ENCODE measurements at places on chromosomes 5 and 9.

DNA sequence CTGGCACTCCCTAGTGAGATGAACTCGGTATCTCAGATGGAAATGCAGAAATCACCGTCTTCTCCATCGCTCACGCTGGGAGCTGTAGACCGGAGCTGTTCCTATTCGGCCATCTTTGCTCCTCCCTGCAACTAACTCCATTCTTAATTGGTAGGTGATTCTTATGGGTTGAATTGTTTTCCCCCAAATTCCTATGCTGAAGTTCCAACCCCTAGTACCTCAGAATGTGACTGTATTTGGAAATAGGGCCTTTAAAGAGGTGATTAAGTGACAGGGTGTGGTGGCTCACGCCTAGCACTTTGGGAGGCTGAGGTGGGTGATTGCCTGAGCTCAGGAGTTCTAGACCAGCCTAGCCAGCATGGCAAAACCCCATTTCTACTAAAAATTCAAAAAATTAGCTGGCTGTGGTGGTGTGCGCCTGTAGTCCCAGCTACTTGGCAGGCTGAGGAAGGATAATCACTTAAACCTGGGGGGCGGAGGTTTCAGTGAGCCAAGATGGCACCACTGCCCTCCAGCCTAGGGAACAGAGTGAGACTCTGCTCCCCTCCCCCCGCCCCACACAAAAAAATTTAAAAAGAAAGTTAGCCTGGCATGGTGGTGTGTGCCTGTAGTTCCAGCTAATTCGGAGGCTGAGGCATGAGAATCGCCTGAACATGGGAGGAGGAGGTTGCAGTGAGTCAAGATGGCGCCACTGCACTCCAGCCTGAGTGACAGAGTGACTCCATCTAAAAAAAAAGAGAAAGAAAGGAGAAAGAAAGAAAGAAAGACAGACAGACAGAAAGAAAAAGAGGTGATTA, 25.2 kb upstream of the FOCAD start:
- DNase-seq, result no peak

GRCh38 chr5:174364676-174365075, 319.2 kb downstream of the NSG2 start:
- DNase-seq, result no peak

DNA sequence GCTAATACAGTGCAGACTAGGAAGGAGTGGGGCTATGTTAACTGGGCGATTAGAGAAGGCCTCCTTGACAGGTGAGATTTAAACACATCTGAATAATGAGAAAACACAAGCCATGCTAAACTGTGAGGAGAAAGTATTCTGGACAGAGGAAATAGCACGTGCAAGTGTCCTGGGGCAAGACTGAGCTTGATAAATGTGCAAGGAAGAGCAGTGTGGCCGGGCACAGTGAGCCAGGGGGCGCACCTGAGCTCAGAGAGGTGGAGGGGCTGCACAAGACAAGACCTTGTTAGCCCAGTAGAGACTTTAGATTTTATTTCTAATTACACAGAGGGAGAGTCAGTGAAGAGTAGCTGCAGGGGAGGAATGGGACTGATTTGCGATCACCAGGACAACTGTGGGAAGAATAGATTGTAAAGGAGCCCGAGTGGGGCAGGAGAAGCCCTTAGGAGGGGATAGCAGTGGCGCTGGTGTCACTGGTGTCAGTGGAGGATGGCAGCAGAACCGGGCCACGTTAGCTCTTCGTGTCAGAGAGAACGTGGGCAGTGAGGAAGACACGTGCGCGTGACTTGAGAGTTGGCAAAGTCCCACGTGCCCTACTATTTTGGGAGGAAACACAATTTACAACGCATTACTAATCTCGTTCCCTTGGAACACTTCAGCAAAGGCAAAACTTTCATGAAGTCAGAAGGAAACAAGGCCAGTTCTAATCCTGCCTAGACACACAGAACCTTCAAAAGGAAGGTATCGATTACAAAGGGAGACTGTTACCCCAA, 17.9 kb upstream of the C5orf47 start:
- no peak for DNase-seq

- no peak for DNase-seq
Observed at GRCh38 chr5:172874647-172875504, 40.8 kb downstream of the ERGIC1 start.

GRCh38 chr5:168879331-168879730, 300.2 kb upstream of the PANK3 start:
- no peak for DNase-seq

DNA sequence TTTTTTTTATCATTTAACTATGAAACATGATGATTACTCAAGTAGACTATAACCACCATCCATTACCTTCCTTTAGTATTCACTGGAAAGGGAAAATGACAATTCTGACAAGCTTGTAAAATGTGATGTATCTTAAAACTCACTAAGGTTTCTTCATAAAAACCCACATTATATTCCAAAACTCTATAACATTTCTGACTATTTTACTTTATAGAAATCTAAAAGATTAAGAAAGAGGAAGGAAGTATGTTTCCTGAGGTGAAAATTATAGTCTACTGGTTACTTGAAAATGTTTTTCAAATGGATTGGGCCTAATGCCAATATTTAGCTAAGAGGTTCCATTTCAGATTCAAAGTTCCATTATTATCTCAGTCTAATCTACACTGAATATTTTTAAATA, 1982.2 kb upstream of the C9orf72 start:
- DNase-seq, result no peak

DNA sequence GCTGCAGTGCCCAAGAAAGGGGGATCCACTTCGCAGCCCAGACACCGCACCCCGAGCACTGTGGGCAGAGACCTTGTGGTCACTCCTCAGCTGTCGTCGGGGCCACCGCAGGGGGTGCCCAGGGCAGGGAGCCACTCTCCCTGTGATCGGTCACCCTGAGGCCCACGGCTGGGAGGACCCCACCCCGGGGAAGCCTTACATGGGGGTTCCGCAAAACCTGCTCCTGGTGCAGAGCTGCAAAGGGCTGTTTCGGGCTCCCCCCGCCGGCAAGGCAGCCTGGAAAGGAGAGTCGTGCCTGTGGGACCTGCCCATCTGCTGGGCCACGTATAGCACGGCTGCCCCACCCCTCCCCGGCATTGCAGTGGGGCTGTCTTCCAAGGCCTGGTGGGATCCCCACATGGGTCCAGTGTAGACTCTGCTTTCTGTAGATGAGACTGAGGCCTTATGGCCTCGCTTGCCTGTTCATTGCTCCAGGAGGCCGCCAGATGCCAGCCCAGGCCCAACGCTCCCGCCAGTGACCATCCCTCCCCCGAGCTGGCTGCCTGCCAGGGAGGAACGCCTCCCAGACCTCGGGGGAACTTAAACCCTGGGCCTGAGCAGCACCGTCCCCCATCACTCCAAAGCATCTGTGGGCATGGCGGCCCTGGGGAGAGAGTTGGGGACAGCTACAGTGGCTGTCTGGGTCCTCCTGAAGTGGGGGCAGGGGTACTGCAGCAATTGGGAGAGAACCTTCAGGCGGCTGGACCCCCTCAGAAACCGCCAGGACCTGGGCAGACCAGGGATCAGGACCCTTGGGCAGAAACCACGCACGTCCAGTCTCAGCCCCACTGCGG, 1.6 kb upstream of the DNLZ start:
- no peak for DNase-seq

- no peak for DNase-seq
Observed at GRCh38 chr5:139148306-139148705, 49.9 kb downstream of the SIL1 start.

DNA sequence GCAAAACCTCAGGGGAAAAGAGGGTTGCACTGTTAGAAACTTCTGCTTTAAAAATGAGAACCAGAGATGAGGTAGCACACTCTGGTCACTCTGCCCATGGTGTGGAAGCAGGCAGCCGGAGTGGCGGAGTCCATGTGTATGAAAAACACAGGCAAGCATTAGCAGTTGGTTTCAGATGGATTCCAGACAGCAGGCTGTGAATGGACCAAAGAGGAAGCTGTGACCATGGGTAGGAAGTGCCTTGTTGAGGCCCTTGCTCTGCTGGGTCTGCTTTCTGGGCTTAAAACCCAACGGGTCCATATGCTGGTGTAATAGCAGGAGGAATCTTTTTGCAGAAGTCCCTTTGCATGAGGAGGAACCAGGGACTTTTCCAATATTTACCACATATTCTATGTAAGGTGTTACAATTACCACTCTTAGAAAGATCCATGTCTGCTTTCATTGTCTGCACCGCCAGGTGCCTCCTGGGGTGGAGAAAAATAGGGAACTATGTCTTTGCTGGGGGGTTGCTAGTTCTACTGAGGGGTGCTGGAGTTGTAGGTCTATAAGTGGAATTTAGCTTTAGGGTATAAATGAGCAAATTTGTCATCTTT, 77.0 kb downstream of the ANKRD55 start:
- DNase-seq, result no peak

- no peak for DNase-seq
Observed at GRCh38 chr9:137494104-137494544, 35.0 kb upstream of the NSMF start.

DNA sequence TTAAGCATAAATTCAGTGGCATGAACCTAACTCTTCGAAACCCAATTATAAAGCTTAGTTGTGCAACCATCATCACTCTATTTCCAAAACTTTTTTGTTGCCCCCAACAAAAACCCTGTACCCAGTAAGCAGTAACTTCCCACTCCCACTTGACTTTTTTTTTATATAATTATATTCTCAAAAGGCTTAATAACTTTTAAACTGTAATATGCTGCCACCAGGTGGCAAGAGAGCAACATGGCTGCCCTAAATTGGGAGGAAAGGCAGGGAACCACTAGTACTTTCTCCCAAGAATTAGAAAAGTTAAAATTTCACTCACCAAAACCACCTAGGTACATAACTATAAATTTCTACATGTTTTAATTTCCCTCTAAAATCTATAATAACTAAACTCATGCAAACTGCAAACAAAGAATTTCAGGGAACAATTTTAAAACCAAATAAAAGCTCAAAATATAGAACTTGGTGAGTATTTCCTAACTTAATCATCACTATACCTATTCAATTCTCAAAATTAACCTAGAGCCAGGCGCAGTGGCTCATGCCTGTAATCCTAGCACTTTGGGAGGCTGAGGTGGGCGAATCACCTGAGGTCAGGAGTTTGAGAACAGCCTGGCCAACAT, 50.2 kb upstream of the RNF38 start:
- DNase-seq, result no peak

DNA sequence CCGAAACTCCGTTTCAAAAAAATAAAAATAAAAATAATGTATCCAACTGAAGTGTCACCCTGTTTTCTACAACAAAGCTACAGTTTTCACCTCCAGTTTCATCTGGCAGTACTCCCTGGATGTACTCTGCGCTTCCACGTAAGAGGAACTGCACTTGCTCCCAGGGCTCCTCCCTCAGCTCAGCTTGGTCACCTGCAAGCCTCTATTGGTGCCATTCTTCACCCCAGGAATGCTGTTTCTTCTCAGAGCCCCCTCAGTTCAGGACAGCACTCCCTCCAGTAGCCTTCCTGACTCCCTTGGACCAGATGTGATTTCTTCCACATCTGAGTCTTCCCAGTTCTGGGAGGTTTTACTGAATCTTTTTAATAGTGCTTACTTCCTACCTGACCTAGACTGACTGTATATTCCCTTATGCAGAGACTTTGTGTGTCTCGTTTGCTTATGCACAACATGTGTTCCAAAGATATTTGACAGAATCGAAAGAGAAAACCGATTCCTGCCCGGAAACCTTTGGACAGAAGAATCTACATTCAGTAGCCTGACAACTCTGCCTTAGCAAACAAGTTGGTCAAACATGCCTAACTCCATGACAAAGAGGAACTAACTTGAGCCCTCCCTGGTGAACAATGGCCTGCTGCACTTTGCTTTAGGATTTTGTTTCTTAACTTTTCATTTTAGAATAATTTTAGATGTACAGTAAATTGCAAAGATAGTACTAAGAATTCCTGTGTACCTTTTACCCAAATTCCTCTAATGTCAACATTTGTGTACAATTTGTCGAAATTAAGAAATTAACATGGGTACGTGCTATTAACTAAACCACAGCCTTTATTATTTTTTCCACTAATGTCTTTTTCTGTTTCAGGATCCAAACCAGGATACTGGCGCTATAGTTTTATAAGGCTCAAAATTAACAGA, 814 bp downstream of the CCDC125 start:
- no peak for DNase-seq

GRCh38 chr9:20041697-20042081, 252.9 kb upstream of the SLC24A2 start:
- DNase-seq, result no peak

DNA sequence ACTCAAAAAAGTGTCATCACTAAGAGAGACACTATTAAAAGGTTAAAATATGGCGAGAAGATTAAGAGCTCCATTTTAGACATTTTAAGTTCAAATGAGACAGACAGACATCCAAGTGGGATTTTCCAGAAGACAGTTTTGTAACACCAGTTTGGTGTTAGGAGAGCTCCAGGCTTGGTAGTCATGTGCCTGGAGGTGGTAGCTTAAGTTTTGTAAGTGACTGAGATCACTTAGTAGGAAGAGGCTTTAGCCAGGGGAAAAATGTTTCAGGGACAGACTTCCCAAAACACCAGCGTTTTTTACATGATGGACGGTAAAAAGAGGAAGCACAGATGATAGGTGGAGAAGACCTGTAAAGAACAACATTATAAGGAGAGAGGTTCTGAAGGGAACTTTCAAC, 150.3 kb downstream of the GIN1 start:
- no peak for DNase-seq

GRCh38 chr5:93281980-93282772, 298.8 kb downstream of the NR2F1-AS1 start:
- DNase-seq, result no peak

DNA sequence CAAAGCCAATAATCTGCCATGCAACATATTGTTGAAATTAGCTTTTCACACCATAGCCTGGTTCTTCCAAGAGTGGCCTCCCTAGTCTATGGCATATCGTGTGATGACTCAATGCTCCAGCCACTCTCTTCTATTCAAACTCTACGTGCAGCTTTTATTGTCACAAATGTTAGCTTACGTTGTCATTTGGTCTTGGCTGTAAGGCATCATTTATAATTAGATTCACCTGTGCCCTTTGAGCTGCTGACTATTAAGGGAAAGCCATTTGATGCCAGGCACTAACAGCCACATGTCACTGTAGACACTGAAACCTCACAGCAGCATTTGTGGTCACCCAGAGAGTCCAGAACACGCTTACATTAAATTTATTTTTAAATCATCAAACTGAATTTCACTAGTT, 66.8 kb downstream of the APBA1 start:
- DNase-seq, result no peak

GRCh38 chr9:32376285-32376684, 8.2 kb upstream of the ACO1 start:
- DNase-seq, result no peak

- no peak for DNase-seq
Observed at GRCh38 chr9:122374885-122375420, 4.1 kb downstream of the PTGS1 start.

- no peak for DNase-seq
Observed at GRCh38 chr9:14909961-14910805, at the start of gene FREM1. Gene FREM1, minus strand, starts transcription at chr9:14910428. Its CDS starts 41,451 bp downstream, at chr9:14868977.

GRCh38 chr5:39364367-39364766, at the start of gene C9:
Gene C9, minus strand, starts transcription at chr5:39364495. Its CDS starts 31 bp downstream, at chr5:39364464.
- no peak for DNase-seq

DNA sequence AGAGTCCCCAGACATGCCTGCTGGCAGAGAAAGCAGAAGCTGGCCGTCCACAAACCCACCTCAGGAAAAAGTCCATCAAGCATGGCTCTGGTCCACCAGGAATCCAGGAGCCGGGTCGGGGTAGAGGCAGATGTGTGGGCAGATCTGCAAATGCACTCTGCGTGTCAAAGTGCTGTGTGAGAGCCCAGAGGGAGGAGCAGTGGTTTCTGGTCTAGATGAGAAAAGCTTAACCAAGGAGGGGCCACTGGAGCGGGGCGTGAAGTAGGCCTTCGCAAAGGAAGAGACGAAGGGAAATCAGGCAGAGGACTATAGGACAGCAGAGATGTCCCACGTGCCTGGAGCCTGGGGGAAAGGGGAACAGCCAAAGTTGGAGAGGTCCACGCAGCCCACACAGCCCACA, 40.0 kb downstream of the TTLL11 start:
- no peak for DNase-seq

GRCh38 chr5:158390577-158390976, 531.6 kb upstream of the CLINT1 start:
- no peak for DNase-seq

All from stimulated activated CD8-positive, alpha-beta memory T cell treated with anti-CD3 and anti-CD28 coated beads, Interleukin-2, amount 100 ng/mL, for 1 hour (primary cell).